ENCODE measurements at places on chromosomes 11 and 22.

GRCh38 chr11:66321606-66322005, 4.8 kb upstream of the CD248 start:
- no peak for DNase-seq

DNA sequence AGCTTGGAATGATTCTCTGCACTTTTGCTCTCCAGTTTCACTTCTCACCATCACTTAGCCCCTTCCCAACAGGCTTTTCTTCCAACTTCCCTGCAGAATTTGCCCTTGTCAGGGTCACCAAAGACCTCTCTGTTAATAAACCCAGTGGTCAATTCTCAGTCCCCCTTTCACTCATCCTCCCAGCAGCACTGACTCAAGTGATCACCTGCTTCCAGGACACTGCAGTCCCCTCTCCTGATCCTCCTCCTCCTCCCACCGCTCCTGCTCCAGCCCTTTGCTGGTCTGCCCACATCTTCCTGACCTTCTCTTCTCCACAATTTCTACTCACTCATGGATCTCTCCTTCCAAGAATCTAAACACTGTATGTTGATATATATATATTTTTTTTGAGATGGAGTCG, 57.9 kb downstream of the SHISAL1 start:
- no peak for DNase-seq

GRCh38 chr11:125402435-125402834, 93.6 kb downstream of the FEZ1 start:
- no peak for DNase-seq

DNA sequence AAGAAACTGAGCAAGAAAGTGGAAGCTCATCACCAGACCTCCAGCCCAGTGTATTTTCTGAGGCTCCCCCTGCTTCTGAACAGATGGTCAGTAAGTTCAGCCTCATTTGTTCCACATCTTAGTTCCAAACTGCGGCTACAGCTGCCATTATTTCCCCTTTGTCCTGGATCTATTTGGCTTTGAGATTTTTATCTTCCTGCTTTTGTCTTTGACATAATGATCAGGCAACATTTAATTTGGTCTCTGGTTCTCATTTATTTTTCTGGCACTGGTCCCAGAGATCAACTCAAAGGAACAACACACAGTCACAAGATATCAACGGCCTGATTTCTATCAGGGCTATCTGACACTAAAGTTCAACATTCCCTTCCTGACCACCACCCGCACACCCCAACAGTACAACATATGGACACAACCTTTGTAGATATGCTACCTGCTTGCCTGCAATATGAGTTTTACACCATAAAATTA, 137.5 kb downstream of the FAM76B start:
- DNase-seq, result no peak

GRCh38 chr11:94297985-94298576, 6.3 kb upstream of the IZUMO1R start:
- DNase-seq, result no peak

DNA sequence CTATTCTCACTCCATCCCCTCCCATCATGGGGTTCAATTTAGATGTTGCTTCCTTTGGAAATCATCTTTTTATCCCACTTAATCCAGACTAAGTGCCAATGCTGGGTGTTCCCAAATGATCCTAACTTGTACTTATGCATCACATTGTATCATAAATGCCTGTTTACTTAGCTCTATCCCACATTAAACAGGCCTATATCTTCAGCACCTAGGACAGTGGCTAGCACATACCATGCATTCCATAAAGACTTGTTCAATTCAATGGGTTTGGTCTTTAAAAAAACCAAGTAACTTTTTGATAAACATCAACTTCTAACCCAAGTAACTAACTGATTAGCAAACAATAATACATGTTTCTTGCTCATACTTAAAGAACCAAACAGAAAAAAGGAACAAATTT, 40.6 kb downstream of the RSF1 start:
- DNase-seq, result no peak

DNA sequence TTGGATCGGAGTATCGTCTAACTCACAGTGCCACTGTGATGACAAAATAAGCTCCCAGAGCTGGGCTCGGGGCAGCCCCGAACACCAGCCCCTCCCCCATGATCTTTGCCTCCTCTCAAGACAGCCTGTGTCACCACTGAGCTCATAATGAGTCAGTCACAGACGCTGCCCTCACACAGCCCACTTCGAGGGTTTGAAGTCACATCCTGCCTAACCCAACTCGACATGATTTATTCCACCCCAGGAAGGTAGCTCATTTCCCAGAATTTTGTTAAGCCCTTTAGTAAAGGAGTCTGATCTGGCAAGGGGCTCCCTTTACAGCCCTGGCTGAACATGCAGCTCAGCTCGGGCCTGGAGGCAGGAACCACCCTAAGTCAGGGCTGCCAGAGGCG, 22.8 kb downstream of the MYH9 start:
- no peak for DNase-seq

DNA sequence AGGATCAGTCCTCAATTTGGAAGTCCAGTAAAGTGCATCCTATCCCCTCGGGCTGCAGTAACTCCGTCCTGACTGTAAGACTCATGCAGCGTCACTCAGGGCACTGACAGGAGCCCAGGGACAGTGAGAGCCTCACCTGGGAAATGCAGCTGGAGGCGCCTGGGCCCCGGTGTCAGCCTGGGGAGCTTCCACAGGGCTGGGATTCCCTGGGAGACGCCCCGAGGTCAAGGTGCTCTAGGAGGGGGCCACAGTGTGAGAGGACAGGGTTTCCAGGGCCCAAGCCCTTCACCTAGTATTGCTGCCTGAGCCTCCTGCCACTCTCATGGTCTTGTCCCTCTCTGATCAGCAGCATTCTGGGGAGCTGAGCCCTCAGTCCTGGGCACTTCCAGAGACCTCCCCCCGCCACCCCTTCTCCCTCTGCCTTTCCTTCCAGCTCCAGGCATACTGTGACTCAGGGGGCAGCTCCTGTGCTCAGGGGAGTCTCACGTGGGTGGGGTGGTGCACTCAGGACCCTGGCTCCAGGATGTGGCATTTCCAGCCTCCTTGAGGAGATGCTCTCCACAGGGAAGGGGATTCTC, 99.1 kb upstream of the IGLL5 start:
- DNase-seq, result no peak

GRCh38 chr11:45097721-45098493, 48.5 kb upstream of the PRDM11 start:
- DNase-seq, result no peak

DNA sequence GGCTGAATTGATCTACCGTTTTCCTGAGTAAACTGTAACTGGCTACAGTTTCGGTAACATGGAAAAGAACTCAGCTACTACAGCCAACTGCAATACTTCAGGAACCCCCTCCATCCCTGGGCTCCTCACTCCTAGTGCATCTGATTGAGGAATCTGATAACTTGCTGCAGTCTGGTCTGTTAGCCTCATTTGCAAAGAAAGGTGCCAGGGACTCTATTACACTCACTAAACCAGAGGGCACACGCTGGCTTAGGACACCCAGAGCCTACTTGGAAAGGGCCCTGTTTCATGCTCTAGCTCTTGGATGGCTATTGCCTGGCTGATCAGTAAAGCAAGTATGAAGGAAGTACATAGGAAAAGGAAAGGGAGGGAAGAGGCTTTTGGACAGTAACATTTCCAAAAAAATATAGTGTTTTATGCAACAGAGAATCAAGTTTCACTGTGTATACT, 22.3 kb downstream of the APOL5 start:
- DNase-seq, result no peak

DNA sequence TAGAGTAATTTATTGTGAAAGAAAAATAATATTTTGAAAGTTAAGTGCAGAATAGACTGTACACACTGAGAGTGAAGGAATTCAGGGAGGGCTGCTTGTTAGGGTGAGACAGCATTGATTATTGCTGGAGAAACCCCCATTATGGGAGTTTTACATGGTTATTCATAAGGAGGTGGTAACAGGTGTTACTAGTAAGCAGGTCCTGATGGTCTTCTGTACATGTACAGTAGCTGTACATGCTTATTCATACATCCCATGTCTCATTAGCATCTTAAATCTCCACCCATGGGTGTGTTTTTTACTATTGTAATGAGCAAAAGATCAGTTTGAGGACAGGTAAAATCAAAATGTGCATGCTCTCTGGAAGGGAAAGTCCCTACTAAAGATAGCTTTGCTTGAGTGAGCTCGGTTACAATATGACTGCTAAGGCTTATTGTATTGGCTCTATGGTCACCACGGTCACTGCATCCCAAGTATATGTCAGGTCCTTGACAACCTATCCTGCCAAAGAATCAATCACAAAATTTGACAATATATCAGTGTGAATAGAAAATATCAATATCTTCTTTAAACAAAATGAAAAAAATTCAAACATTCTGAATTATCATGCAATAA, 6.2 kb downstream of the KDM4F start:
- DNase-seq, result no peak

- DNase-seq, result no peak
Measured at GRCh38 chr11:67306769-67307544, 3.6 kb downstream of the SSH3 start.

DNA sequence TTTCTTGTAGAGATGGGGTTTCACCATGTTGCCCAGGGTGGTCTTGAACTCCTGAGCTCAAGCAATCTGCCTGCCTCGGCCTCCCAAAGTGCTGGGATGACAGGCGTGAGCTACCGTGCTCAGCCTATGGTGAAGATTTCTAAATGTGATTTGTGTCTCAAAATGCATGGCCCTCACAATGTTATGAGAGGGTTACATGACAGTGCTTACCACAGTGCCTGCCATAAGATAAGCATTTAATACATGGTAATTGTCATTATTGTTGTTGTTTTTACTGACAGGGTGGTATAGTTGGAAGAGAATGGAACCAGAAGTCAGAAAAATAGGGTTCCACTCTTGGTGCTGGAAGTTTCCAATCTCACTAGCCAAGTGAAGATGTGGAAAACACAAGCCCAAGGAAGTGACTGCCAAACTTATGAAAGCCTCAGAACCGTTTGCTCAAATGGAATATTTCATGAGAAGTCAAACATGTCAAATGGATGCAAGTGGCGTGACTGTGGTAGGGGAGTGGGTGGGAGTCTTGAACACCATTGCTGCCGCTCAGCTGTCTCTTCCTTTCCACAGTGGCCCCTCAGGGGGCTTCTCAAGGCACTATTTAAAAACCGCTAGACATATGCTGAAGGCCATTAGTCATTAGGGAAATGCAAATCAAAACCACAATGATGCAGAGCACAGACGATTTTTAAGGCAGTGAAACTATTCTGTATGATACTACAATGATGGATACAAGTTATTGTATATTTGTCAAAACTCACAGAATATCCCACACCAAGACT, 29.1 kb upstream of the LMO2 start:
- DNase-seq, result no peak

DNA sequence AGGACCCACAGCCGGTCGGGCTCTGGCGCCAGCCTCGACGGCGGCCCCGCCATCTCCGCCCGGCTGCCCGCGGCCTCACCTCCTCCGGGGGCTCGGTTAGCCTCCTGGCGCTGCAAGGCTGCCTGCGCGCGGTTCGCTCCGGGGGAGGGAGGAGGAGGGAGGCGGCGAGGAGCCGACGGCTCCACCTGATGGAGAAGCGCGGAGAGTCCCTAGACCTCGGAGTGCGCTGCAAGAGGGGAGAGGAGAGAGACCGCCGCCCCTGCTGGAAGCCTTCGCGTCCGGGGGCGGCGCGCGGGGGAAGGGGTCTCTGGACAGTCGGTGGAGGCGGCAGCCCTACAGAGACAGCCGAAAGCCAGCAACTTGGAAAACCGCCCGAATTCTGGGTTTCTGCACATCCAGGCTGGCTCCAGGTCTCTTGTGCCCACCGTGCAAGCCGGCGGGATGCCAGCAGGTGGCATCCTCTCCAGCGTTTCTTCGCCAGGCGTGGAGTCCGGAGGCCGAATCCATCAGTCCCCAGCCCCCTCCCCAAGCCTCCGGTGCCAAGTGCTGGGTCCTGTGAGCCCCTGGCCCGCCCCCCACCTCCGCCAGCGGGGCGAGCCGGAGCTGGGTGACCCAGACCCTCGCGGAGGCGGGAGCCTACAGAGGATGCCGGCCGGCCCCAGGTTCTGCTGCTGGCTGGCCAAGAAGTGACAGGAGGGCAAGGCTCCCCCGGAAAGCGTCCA, 2.9 kb upstream of the KIRREL3 start:
- no peak for DNase-seq

- DNase-seq, result no peak
Measured at GRCh38 chr11:92911478-92911877, 58.0 kb upstream of the MTNR1B start.

DNA sequence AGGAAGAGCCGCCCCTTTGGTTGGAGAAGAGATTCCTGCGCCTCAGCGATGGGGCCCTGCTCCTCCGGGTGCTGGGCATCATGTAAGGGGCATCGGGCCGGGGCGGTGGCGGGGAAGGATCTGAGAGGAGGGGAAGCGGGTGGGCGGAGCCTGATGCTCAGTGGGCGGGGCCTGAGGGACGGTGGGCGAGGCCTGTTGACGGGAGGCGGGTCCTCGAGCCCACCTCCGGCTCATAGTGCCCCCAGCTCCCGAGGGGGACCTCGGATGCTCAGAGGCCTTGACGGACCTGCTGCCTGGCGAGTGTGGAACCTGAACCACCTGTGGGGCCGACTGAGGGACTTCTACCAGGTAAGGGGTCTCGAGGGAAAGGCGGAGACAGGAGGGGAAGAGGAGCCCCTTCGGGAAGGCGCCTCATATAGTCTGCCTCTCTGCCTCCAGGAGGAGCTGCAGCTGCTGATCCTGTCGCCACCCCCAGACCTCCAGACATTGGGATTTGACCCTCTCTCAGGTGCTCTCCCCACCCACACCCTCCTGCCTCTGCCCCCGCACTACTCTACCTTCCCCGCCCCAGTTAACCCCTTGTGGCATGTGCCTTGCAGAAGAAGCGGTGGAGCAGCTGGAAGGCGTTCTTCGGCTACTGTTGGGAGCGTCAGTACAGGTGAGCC, 799 bp downstream of the CCDC88B start:
- no peak for DNase-seq

- no peak for DNase-seq
Measured at GRCh38 chr22:29078036-29078868, 5.4 kb downstream of the KREMEN1 start.

DNA sequence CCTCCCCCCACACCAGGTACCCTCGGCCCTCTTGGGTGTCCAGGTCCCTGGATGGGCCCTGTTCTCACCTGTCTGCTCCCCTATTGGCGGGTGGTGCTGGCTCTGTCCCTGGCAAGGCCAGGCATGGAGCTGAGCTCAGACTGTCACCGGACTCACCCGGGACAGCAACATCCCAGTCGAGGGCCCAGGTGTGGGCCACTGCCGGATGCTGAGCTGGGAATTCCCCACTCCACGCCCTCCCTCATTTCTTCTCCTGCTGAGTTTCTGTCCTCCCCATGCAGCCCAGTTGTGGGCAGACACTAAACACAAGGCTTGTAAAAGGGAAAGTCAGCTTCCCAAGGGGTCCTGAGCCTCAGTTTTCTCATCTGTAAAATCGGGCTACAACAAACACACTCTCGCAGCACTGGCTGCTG, 2.0 kb upstream of the AP5B1 start:
- DNase-seq, result no peak

GRCh38 chr11:77418971-77419597, 54.8 kb downstream of the PAK1 start:
- no peak for DNase-seq

DNA sequence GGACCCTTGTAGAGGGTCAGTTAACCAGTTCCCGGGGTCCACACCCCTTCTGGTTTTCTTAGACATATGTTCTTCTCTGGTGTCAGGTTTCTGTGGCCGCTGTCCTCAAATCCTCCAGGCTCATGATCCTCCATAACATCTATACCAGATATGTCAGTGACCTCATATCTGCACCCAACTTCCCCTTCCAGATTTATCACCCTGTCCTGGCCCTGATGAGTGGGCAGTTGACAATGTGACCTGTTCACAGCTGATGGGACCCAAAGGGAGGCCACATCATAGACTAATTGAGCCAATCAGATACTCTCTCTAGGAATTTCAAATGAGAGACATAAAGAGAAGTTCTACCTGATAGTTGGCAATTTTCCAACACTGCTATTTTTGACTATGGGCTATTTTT, 5.1 kb downstream of the DKK3 start:
- no peak for DNase-seq

GRCh38 chr22:20977516-20978170, 4.5 kb upstream of the LZTR1 start:
- DNase-seq, result no peak
